ENCODE measurements at places on chromosomes 6 and 20.
A peak's percentile ranks its signal among the peaks of the same experiment; 100 is the strongest.

- DNase-seq: peak; percentile 55
Measured at GRCh38 chr6:137799950-137800568, 67.0 kb upstream of the TNFAIP3 start.

DNA sequence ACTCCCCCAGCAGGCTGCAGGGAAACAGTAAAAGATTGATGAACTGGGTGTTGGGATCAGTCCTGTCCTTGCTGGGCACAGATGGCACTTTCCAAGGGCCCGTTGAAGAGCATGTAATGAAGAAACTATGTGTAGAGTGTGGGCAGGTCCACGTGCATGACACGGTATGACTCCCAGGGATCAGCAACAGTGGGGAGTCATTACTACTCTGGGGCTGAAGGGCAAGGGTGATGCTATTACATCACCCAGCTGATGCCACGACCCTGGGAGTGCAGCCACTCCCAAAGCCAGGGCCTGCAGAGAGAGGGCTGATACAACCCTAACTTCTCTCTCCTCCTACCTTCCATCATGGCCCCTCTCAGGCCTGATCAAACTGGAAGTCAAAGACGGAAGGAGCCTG is 20.1 kb downstream of the KCNK17 start:
- DNase-seq: no peak

DNA sequence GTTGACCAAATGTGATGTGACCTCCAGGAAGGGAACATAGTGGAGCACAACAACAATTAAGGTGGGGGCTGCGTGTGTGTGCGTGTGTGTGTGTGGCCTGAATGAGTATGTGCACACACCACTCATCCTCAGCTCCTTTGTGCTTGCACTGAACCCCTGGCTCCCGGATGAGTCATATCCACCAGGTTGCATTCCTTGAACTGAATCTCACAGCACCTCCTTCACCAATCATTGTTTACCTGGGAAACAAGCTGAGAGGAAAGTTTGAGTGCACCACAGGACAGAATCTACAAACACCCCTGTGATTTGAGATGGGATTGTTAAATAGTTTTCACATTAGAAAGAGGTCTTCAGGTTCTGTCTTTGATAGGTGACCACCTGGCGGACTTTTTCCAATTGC is 33.7 kb upstream of the GPR6 start:
- no peak for DNase-seq

GRCh38 chr6:7924867-7925266 is 14.3 kb upstream of the TXNDC5 start:
- DNase-seq: no peak

DNA sequence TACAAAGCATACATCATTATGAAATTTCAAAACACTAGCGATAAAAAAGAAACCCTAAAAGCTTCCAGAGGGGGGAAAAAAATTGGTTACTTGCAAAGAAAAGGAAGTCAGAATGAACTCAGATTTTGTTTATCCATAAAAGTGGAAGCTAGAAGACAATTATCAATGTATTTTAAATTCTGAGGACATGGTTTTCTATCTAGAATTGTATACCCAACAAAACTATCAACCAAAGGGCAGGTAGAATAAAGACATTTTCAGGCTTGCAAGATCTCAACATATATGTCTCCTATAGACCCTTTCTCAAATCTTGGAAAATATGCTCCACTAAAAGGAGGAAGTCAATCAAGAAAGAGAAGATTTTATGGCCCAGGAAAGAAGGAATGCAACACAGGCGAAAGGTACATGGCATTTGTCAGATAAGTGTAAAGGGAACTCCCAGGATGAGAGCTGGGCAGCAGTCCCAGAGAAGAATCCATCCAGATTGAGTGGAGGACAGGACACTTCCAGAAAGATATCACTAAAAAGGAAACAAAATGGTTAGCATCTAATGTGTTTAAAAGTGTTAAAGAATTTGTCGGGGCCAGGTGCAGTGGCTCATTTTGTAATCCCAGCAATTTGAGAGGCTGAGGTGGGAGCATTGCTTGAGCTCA is 45.4 kb upstream of the ZFAND3 start:
- no peak for DNase-seq

DNA sequence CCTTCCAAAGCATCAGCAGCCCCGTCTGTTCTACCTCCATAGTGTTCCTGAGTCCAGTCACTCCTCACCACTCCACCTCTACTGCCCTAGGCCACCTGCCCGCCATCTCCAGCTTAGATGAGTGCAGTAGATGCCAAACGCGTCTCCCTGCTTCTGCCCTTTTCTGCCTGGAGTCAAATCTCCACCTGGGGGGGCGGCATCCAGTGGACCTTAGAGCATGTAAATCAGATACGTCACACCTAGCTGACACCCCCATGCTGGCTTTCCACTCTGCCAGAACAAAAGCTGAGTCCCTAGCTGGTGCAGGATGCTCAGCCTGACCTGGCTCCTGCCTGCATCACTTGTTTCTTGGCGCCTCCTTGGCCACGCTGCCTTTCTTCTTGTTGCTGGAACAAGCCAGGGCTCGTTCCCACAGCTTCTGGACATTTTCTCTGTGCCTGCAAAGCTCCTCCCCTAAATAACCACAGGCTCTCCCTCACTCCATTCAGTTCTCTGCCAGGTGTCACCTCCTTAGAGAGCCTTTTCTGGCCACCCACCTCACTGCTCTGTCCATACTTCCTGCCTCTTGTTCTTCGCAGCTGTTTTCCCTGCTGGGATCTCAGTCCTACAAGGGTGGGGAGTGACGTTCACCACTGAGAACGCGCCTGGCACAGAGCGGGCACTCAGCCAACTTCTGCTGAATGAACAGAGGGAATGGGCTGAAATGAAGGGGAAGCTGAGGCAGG is 5.8 kb downstream of the DDR1 start:
- no peak for DNase-seq

DNA sequence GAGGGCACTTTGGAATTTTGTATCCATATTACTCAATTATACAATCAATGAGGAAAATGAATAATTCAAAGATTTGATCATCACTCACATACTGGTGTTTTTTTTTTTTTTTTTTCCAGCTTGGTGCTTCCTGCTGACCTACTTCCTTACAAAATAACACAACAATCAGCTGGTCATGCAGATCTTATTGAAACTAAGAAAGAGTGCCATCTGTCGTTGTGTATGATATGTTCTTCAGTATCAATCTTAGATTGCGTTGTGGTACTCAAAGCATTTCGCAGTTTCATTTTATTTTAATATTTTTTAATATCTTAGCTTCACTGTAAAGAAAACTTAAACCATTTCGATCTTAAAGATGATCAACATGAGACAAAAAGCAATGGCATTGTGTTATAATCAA is 155.6 kb downstream of the OGFRL1 start:
- no peak for DNase-seq

- DNase-seq: no peak
Measured at GRCh38 chr6:150150458-150150820, 7.6 kb downstream of the PPP1R14C start.

- DNase-seq: no peak
Measured at GRCh38 chr20:23116311-23117089, 30.4 kb upstream of the CD93 start.

- no peak for DNase-seq
Measured at GRCh38 chr20:61915101-61915500, 150.6 kb downstream of the TAF4 start.

GRCh38 chr6:15147827-15148226 is 98.0 kb upstream of the JARID2 start:
- DNase-seq: no peak

- DNase-seq: no peak
Measured at GRCh38 chr6:108752733-108753590, 95.3 kb upstream of the ARMC2 start.

GRCh38 chr6:121657972-121658371 is 222.5 kb downstream of the GJA1 start:
- no peak for DNase-seq

DNA sequence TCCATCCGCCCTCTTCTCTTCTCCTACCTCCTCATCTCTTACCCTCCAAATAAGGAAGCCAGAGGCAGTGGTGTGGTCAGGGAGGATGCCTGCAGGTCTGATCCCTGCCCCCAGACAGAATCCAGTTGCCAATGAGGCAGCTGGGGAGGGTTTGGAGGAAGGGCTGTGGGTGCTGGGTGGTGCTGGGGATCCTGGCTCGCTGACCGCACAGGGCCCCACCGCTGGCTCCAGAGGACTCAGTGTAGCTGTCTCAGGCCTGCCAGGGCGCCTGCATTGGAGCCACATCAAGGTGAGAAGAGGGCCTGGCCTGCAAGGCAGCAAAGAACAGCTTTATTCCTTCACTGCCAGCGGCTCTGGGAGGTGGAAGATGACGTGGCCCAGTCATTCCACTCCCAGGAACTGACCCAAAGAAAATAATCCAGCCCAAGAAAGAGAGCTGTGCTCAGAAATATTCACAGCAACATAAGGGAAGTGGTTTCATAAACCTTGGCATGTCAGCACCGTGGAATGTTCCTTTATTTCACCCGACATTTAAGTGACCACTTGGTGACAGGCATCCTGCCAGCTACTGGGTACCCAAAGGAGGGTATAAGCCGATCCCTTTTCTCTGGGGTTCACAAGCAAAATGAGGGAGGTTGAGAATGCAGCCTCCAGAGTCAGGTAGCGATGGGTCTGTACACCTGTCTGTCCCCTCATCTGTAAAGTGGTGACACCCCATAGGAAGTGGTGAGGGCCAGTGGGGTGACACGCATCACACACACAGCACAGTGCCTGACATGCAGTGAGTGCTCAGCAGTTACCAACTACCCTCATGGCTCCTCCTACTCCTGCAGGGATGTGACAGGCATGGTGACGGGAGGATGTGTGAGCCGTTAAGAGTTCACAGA is 125.1 kb downstream of the SNX5 start:
- no peak for DNase-seq

- DNase-seq: no peak
Measured at GRCh38 chr6:162580619-162581018, 146.9 kb downstream of the PRKN start.

DNA sequence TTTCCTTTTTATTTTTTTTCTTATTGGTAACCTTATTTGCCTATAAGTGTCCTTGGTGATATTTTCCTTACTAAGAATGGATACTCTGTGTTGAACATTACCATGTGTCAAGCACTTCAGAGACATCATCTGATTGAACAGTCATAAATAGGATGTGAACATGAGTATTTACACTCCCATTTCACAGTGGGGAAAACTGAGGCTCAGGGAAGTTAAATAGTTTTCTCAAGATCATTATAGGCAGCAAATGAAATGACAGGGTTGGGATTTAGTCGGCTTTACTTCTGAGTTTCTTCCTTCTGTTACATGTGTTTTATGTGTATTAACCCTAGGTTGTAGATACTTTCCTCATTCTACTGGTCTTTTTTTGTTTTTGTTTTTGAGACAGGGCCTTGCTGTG is 35.3 kb downstream of the TPX2 start:
- no peak for DNase-seq
